ENCODE measurements at places on chromosomes 12 and 14.
A peak's percentile ranks its signal among the peaks of the same experiment; 100 is the strongest.

DNA sequence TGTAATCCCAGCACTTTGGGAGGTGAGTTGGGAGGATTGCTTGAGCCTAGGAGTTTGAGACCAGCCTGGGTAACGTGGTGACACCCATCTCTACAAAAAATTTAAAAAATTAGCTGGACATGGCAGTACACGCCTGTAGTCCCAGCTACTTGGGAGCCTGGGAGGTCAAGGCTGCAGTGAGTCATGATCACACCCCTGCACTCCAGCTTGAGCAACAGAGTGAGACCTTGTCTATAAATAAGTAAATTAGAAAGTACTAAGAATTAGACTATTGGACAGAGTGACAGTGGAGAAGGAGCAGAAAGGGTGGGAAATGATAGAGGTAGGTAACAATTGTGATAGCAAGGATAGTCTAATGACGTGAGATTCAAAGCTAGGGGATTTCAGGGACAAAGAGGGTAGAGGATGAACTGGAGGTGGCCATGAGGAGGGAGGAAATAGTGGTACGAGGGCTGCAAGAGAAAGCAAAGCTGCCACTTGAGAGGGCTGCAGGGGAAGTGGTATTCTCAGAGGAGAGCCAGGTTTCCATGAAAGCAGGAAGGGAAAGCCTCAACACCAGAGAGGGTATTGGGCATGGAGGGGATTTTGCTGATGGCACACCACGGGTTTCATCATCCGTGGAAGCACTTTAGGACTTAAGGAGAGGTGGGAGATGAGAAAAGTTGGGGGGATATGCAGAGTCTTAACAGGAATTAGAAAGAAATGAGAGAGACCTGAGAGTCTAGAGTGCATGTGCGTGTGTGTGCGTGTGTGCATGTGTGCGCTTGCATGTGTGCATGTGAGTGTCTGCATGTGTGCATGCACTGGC is 85.6 kb downstream of the SYNE2 start:
- H3K27me3 ChIP-seq: no peaks in the 10 kb centered on the region
- H3K4me1 ChIP-seq: peaks cover 17% of the 10 kb centered on the region
- H3K4me3 ChIP-seq: no peak overlapping the region

DNA sequence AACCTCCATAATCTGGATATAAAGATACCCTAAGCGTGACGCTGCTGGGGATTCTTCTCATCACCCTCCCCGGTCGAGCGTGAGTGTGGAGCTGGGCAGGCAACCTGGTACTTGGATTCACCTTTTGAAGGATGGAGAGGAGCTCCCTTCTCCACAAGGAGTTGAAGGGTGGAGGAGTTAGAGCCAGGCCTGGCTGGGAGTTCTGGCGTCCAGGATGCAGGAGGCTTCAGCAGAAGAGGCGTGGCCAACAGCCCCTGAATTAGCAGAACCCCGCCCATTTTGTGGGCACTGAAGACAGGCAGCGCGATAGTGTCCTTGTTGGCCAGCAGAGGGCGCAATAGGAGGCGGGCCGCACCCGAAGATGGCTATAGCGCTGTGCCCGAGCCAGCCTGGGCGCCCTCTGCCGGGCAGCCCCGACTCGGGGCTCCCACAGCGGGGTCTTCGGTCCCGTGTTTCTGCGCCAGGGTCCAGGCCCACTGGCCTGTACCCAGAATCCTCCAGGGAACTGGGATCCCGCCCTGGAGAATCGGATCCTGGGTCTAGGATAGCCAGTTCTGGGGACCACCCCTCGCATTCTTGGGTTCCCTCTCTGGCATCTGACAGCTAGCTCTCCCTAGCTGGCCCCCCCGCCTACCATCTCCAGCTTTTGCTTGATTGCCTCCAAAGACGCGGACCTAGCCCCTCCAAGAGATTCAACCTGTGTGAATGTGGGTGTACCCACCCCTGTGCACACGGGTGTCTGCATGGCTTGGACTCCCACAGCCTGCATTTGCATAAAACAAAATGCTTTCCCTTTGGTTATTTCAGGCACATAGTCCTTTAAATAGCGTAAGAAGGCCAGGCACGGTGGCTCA is 26.0 kb upstream of the SMUG1 start:
- no peak overlapping the region for H3K27ac ChIP-seq
- peaks cover 3% of the 10 kb centered on the region for H3K36me3 ChIP-seq
- peak overlapping the region; percentile 96 for H3K4me3 ChIP-seq
- peaks cover 25% of the 10 kb centered on the region for H3K4me1 ChIP-seq
- peak; percentile 91 for DNase-seq

DNA sequence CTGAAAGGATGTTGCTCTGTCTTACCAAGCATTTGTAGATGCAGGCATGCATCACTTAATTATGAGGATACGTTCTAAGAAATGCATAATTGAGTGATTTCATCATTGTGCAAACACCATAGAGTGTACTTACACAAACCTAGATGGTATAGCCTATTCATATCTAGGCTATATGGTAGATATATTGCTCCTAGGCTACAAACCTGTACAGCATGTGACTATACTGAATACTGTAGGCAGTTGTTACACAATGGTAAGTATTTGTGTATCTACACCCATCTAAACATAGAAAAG is 75.9 kb downstream of the IFT81 start:
- H3K4me3 ChIP-seq: no peak overlapping the region
- DNase-seq: no peak
- peaks cover 6% of the 10 kb centered on the region for H3K36me3 ChIP-seq
- H3K27ac ChIP-seq: no peak overlapping the region

DNA sequence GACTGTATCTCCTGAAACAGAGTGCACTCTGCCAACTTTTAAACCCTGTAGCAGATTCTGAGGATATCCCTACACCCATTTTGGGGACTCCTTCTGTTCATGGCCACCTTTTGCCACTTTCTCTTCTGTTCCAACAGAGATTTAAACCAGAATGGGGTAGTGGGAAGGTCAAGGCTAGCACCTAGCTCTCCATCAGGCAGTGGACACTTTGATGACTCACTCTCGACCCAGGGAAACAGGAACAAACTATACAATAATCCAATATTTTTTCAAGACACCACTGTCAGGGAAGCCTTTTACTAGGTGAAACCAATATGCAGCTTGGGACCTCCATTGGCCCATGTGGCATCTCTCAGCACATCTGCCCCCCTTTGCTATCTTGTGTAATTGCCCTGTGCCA is 103.6 kb downstream of the DAAM1 start:
- peak overlapping the region; percentile 42 for H3K27ac ChIP-seq
- peaks cover 8% of the 10 kb centered on the region for H3K36me3 ChIP-seq
- no peak overlapping the region for H3K4me3 ChIP-seq
- no peak for DNase-seq
- no peaks in the 10 kb centered on the region for H3K27me3 ChIP-seq

GRCh38 chr12:104249017-104249416 is 33.4 kb downstream of the TXNRD1 start:
- H3K27me3 ChIP-seq: peaks cover 7% of the 10 kb centered on the region
- H3K36me3 ChIP-seq: peaks cover 2% of the 10 kb centered on the region
- no peak for DNase-seq
- H3K4me1 ChIP-seq: peaks cover 6% of the 10 kb centered on the region

- H3K27me3 ChIP-seq: peaks cover 7% of the 10 kb centered on the region
- peaks cover 9% of the 10 kb centered on the region for H3K4me1 ChIP-seq
- H3K4me3 ChIP-seq: no peak overlapping the region
- peak overlapping the region; percentile 82 for H3K27ac ChIP-seq
Observed at GRCh38 chr14:100619396-100620254, 32.4 kb upstream of the BEGAIN start.

Data from T-helper 17 cell (primary cell).